DND-41 (cell line): ENCODE measurements at places on chromosomes 6 and 20.

GRCh38 chr6:93896081-93896480 is 476.7 kb upstream of the EPHA7 start:
- DNase-seq = no peak

GRCh38 chr6:166814390-166814789 is 142.0 kb downstream of the RNASET2 start:
- no peak for DNase-seq

GRCh38 chr6:13288481-13288880 is 39.9 kb downstream of the TBC1D7 start:
- no peak for DNase-seq

DNA sequence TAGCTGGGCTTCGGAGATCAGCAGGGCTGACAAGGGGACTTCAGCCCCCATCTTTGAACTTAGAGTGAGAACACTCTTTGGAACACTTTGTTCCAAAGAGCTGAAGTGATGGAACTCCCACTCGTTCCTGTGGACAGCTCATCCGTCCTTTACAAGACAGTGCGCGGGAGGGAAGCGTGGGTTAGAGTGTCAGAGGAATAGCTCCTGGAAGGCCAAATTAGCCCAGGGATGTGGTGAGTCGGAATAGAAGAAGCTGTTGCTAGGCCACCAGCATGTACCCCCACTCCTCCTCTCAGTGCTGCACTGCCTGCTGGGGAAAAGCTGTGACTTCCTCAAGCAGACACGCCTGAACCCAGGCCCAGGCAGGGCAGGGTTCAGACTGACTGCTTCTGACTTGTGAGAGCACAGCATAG is 1.7 kb downstream of the SDCBP2 start:
- DNase-seq = peak; percentile 10

GRCh38 chr6:140052736-140053729 is 678.6 kb upstream of the CITED2 start:
- DNase-seq = no peak

DNA sequence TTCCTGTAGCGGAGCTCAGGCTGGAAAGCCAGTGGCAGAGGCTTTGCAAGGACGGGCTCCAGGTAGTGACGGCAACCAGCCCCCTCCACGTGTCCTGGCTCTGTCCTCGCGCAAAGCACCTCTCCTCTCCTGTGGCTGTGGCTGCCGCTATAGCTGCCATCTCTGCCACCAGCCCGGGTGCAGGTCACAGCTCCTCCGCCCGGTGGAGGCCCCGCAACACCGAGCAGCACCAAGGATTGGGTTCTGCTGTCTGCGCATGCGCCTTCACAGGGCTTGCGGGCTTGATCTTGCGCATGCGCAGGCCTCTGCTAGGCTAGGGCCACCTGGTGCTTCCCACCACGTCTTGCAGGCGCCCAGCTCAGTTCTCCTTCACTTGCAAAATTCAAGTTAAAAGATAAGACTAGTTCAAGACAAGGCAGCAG is 625.4 kb downstream of the QKI start:
- DNase-seq = no peak

DNA sequence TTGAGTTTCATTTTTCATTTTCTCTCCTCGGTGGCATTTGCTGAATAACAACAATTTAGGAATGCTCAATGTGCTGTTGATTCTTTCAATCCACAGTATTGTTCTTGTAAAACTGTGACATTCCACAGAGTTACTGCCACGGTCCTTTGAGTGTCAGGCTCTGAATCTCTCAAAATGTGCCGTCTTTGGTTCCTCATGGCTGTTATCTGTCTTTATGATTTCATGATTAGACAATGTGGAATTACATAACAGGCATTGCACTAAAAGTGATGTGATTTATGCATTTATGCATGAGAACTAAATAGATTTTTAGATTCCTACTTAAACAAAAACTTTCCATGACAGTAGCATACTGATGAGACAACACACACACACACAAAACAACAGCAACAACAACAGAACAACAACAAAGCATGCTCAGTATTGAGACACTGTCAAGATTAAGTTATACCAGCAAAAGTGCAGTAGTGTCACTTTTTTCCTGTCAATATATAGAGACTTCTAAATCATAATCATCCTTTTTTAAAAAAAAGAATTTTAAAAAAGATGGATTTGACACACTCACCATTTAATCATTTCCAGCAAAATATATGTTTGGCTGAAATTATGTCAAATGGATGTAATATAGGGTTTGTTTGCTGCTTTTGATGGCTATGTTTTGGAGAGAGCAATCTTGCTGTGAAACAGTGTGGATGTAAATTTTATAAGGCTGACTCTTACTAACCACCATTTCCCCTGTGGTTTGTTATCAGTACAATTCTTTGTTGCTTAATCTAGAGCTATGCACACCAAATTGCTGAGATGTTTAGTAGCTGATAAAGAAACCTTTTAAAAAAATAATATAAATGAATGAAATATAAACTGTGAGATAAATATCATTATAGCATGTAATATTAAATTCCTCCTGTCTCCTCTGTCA is 88.1 kb downstream of the SNAP25 start:
- DNase-seq = no peak

DNA sequence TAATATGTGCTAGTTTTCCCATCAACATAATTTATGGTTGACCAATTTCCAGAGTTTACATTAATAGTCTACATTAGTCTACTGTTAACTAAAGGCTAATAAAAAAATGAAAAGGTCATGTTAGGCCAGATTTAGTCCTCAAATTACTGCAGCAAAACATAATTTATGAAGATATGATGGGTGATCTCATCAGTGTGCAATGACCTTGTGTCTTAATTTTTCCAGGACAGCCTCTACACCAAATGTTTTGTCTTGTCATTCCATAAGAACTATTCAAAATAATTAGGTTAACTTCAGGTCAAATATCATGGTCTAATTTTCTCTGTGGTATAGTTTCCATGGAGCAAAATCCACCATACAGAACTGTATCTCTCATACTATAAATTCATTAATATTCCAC is 234.2 kb downstream of the COL12A1 start:
- DNase-seq = no peak

DNA sequence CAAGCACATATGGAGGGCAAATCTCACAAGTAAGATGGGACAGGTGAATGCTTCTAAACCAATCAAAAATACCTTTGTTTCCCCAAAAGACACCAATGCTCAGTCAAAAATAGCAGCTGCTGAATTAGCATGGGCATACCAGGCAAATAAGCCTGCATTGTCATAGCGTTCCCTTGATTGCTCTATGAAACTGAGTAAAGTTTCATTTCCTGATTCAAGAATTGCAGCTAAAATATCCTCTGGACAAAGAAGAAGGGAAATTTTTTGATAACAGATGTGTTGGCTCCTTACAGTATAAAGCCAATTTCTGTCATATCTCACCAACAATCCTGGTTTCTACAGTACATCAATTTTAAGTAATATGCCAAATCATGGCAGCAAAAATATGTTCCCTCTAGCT is 3.3 kb upstream of the TMEM14A start:
- DNase-seq = no peak
